Psoas muscle (tissue), 8 donors: ENCODE measurements at places on chromosomes 4 and X.

DNA sequence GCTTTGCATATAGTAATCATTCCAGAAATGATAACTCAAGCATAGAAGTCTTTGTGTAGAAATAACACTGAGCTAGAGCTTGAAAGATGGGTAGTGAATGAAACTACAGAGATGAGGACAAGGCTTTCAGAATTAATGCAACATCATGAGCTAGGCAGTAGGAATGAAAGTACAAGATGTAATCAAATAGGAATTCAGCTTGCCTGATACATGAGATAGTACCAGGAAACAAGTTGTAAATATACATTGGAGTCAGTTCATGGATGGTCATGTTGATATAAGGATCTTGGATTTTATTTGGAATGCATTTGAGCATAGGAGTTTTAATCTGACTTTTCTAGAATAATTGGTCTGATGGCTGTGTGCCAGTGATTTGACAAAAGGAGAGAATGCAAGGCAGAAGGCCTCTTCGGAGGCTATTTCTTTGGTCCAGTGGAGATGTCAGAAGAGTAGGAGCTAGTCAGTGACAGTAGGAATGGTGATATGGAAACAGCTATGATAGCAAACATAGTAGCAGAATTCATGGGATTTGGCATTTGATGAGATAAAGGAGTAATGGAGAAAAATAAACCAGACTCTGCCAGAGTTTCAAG is 206.4 kb upstream of the PACRGL start:
- DNase-seq, result no peak

- DNase-seq, result no peak
These were observed 866 bp upstream of the CENPE start for GRCh38 chr4:103199009-103199408.

DNA sequence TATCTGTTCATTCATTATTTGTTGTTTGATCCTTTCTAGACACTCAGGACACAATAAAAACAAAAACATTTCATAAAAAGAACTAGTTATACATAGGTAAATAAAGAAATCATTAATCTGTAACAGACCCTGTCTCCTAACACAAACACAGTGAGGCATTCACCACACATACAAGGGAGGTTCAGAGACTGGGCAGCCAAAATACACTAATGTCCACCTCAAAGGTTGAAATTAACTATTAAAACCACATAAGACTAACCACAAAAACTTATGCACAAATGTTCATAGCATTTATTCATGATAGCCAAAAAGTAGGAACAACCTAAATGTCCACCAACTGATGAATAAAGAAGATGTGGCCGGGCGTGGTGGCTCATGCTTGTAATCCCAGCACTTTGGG is 7.8 kb downstream of the PAPSS1 start:
- DNase-seq, result no peak

- DNase-seq, result no peak
These were observed 103.6 kb downstream of the AREG start for GRCh38 chr4:74548561-74548960.

- no peak for DNase-seq
These were observed 668.5 kb downstream of the PCDH18 start for GRCh38 chr4:136863756-136864155.

GRCh38 chr4:186939766-186940165 is 216.1 kb upstream of the FAT1 start:
- DNase-seq, result no peak

- no peak for DNase-seq
These were observed 52.0 kb downstream of the RELL1 start for GRCh38 chr4:37634180-37634579.

GRCh38 chr4:42588909-42589308 is 68.0 kb downstream of the ATP8A1 start:
- DNase-seq, result no peak

DNA sequence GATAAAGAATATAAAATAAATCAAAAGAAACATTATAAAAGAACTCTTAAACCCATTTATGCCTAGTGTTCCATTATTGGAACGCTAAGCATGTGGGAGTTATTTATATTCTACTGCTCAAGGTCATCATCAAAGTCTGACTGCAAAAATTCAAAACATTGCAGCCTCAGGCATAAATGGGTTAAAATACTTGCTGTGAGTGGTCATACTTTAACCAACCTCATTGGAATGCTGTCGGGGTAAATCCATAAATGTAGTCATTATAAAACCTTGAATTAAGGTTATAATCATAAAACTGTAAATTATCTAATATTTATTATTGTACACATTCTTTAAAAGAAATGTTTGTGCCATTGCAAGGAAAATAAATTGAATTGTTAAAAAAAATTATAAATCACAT is 55.0 kb downstream of the RPS6KA6 start:
- DNase-seq, result no peak

GRCh38 chrX:125627676-125628075 is 308.0 kb downstream of the TEX13C start:
- no peak for DNase-seq

GRCh38 chr4:145796346-145796745 is 116.4 kb downstream of the C4orf51 start:
- no peak for DNase-seq

- DNase-seq, result no peak
These were observed 1886.4 kb upstream of the TENM3 start for GRCh38 chr4:180356766-180357165.

DNA sequence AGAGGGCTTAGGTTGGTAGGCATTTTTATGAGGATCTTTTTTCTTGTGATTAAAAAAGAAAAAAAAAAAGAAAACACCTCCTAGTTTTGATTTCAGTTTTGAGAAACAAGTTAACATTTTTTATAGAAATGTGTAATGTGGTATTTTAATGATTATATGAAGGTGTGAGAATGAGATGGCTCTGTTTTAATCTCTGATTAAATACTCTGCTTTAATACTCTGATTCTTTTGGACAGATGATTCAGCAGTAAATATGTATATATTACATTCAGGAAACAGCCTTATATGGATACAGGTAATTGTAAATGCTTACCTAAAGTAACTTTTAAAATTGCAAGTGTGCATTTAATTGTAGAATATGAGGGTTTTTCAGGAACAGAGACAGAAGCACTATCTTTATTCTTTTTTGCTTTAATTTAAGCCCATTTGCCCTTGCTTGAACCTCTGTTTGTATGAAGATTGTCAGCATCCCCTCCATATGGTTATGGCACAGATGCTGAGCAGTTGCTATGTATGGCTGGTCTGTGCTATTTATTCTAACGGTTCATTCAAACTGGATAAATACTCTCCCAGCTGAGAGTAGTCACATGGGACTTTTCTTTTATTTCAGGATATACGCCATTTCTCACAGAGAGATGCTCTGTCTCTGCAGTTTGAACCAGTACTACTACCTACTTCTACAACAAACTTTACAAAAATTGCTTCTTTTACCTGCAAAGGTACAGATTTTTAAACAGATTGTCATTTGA is 101.0 kb upstream of the TLR2 start:
- DNase-seq, result no peak

DNA sequence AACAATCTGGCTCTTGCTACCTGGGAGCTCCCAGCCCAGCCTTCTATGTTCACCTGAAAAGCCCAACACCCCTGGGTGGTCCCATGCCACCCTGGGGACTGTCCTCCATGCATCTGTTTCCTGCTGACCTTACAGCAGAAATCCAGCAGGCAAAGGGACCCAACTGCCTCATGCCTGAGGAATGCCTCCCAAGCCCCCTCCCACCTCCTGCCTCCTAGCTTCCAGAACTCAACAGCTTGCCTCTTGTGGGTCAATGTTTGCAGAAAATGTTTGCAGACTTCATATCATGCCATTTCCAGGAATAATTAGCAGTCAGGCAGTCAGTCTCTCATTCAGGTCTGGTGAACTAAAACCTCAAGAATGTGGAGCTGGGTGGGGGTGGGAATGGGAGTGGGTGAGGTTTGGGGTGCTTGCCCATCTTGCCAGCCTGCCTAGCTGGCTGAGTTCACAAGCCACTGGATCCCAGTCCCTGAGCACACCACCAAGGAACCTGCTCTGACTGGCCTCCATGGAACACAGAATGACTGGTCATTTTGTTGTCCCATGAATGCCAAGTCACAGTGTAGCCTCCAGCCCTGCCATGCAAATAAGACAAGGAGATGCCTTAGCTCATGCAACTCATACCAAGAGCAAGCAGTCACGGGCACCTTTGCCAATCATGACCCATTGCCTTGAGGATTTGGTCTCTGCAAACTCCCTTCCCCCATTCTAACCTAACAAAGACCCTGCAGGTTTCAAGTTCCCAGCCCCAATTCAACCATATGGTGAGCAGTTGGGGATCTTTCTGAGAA is 12.1 kb upstream of the PLAC1 start:
- peak; percentile 12 for DNase-seq

DNA sequence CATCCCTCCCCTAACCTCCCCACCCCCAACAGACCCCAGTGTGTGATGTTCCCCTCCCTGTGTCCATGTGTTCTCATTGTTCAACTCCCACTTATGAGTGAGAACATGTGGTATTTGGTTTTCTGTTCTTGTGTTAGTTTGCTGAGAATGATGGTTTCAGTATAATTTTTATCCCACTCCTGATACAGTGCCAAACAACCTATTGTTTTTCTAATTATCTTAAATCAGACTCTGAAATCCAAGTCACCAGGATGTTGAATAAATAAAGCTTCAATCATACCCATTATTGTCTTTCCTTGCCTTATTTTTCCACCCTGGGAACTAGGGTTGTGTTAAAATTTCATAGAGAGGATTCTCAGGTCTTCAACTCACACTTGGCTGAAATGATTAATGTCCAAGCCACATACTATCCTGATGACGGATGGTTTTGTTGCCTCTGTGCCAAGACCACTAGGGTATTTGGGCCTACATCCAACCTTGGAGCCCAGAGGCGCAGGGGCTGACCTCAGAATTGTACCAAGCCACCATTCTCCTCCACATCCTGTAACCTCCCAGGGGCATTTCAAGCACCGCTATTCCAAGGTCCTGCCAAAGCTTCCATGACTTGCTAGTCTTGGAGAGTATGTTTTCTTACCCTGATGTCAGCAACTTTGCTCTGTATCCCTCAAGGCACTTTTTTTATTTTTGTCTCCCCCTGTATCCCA is 332.4 kb downstream of the ARHGAP24 start:
- DNase-seq, result peak; percentile 52

DNA sequence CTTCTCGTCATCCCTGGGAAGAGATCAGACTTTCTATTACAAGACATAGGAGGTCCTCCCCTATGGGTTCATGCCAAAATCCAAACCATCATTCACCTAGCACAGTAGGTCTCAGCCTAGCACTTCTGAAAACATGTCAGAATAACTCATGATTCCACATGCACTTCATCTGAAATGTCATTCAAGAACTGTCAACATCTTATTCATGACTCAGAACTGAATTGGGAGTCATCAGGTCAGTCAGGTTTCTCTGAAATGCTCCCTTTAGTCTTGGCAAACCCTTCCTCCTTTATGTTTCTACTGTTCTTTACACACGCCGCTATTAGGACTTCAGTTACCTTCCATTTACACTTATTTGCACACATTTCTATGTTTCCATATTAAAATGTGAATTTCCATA is 67.2 kb downstream of the ANTXR2 start:
- no peak for DNase-seq

GRCh38 chrX:46327566-46328115 is 217.6 kb downstream of the ZNF674 start:
- DNase-seq, result no peak

DNA sequence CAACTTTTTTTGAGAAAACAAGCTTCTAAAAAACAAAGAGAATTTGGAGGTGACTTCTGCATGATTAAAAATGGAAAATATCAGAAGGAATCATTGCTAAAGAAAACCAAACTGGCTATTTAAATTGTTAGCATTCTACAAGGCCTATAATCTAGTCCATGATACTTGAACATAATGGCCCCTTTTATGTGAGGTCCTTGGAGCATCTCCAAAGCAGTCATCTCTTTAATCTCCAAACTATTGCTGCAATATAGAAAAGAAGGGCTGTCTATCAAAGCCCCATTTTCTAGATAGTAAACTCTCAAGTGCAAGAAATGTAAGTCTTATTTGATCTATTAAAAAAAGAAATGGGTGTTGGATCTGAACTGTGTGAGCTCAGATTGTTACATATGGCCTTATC is 615.1 kb downstream of the CENPC start:
- DNase-seq, result no peak

DNA sequence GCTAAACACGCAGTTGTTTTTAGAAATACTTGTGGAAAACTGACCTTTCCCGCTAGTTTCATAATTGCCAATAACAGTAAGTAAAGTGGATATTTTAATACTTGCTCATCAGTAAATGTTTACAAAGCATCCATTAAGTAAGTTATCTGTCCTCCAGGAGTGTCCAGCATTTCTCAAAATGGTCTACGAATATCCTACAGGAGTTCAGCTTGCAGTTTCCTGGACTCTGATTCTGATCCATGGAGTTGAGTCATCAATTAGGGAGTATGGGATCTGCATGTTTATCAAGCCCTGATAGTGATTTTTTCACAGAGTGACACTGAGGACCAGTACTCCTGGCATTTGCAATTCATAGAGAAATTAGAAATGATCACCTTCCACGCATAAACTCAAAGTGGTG is 325.2 kb upstream of the AADAT start:
- DNase-seq, result no peak
